ENCODE measurements at places on chromosomes 3 and 15.

GRCh38 chr3:99965077-99965476 lies 147.4 kb downstream of the CMSS1 start:
- no peak for DNase-seq

GRCh38 chr3:57206423-57206822 lies 6.6 kb upstream of the HESX1 start:
- no peak for DNase-seq

GRCh38 chr15:98682992-98683701 lies 34.8 kb downstream of the IGF1R start:
- no peak for DNase-seq

DNA sequence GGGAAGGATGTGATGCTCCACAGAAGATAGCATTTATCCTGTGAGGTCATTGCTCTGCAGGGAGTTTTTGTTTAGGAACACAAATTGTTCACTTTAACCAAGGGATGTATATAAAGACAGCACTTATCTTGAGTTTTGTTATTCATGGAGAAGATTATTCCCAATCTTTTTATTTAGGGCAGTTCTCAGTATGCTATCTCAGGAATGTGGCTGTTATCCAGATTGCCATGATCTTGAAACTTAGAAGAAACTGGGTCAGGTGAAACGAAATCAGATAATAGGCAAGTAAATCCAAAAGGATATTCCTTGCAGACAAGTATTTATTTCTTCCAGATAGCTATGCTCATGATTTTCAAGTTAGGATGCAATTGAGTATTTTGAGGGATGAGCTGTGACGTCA lies 19.3 kb upstream of the TMEM42 start:
- no peak for DNase-seq

DNA sequence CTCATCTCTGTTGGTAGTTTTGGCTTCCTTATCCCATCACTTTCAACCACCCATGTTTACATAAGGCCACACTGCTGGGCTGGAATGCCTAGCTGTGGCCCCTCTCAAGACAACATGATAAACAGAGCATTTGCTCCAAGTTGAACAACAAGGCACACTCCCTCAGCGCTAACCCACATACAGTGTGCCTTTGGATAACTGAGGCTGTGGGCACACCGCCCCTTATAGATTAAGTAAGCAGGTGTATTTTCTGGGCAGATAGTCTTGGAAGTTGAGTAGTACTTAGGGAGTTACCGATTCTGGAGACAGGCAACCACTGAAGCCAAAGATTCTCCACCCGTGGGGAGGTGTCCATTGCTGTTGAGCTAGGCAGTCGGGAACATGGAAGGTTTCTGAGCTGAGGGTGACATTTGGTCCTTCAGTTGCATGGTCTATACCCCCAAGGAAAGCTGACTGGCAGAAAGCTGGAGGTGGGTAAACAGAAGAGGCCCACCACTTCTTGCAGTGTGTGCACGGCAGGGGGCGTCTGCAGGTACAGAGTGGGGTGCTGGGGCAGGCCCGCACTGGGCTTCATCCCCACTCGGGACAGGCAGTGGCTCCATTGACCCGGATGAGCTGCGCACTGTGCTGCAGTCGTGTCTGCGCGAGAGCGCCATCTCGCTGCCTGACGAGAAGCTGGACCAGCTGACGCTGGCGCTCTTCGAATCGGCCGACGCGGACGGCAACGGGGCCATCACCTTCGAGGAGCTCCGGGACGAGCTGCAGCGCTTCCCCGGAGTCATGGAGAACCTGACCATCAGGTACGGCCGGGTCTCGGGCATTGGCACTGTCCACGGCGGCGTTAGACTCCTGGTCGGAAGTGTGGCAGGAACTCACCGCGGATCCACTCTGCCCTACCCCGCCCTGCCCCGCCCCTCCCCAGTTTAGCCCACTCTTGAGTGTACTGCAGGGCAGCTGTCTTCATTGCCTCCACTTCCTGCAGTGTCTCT lies 16.8 kb downstream of the NOX5 start:
- no peak for DNase-seq

- DNase-seq, result no peak
Observed at GRCh38 chr3:152930516-152930915, 95.6 kb downstream of the P2RY1 start.

DNA sequence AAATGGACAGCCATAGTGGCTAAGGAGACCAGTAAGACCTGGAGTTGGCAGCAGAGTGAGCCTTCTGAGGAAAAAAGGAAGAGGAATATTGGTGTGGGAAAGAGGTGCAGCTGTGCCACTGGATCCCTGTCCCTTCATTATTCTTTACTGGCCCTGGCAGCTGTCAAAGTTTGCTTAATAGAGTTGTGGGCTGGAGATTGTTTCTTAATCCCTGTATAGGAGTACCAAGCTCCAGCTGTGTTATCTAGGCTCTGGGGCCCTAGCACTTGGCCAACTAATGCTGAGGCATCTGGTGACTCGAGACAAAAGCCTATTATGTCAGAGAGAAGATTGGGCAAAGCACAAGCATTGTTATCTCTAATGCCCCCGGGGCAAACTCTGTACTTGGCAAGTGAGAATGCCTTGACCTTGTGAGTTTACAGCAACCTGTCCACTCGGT lies 61.4 kb downstream of the ZNF609 start:
- no peak for DNase-seq
